ENCODE measurements at places on chromosomes 12 and 14. TPM values are rescaled to one million over a fixed set of nuclear protein-coding genes. Genes with fewer than 3 reads are reported as not detected.
A peak's percentile ranks its signal among the peaks of the same experiment; 100 is the strongest.

The HPD gene
- total RNA-seq: not detected

- DNase-seq: no peak
These were observed 44.0 kb downstream of the ACACB start for GRCh38 chr12:109160433-109160832.

The SLC5A8 gene
- total RNA-seq: not detected

The ATP5F1B gene
- total RNA-seq: 402 TPM

DNA sequence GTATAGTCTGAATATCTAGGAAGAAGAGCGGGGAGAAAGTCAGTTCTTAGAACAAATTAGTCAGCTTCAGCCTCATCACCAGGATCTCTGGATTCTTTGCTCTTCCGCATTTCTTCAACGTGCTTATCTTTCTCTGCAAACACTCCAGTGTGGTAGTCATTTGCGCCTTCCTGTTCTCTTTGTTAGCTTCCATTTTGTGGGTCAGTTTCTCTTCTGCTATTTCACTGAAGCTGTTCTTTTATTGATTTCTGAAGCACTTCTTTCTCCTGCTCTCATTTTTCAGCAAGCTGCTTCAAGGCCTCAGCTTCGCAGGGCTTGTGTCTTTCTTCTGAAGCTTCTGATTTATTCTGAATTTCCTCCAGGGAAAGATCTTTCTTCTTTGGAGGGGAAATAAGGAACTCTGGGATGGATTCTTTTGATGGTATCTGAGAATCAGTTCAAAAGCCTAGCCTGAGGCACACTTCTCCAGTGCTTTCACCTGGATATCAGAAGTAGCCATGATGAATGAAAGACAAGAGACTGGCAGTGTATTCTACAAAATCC, 13.5 kb downstream of the AMN1 start:
- DNase-seq: peak; percentile 25

DNA sequence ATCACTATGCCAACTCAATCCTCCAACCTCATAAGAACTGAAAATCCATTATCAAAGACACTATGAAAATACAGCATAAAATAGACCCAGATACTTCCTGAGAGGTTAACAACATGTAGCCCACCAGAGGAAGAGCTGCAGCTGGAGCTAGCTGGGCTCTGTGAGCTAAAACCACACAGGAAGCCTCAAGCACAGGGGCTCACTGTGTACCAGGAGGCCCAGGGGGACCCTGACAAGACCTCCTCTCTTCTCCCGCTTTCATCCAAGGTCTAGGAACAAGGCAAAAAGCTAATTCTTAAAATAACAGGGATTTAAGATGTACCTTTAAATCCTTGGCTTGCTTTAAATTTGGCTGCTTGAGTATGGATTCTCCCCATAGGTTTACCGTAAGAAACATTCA, 53.6 kb downstream of the EIF2S3B start:
- no peak for DNase-seq

DNA sequence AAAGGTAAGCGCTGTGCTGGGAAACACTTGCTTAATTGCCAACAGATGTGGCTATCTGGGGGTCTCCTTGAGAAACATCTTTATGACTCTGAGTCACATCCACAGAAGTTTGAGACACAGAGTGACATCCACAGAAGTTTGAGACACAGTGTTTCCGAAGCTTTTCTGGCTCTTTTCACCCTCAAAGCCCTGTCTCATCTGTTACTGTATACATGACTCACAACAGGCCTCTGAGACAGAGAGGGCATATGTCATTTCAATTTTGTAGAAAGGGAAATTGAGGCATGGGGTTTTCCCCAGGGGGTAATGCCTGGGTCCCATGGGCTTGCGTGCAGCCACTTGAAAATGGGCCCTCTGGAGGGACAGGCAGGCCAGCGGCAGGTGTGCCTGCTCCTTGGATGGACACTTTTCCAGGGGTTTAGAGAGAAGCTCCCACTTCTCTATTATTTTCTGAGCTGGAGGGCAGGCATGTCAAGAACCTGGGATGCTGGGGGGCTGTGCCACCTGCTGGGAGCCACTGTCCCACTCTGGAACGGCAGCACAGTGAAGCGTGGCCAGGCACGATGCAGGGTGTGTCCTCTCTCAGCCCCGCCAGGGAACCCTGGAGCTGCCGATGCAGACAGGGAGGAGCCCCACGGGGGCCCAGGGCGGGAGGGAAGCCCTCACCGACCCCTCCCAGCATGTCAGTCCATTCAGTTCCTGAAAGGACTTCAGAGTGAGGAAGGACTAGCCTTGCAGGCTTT, 111.3 kb upstream of the FKBP4 start:
- no peak for DNase-seq

GRCh38 chr14:85867450-85867849, 337.5 kb downstream of the FLRT2 start:
- DNase-seq: no peak

- DNase-seq: no peak
These were observed 221.3 kb upstream of the TMEM260 start for GRCh38 chr14:56358275-56358674.

The ETFBKMT gene
- total RNA-seq: 3.2 TPM

- DNase-seq: no peak
These were observed 412.4 kb downstream of the FOXG1 start for GRCh38 chr14:29178971-29179370.

DNA sequence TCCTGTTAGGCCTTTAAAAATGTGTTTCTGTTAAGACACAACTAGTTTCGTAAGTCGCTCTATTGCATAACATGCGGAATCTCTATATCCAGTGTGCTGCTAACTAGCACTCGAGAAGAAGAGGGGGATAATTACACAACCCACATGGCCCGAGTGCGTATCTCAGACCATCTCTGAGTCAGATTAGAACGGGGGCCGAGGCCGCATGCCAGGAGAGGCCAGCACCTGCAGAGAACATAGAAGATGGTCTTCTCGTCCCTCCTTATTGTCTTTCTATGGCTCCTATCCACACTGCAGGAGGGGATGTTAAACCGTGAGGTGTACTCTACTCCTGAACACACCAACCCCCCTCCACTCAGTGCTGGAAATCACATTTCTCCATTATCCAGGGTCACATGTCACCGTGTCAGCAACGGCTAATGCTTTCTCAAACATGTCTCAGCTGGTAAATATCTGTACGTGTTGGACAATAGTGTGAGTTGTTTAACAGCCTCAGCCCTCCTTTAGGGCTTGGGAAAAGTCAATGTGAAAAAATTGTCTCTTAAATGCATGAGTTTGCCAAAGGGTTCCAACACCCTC, 56.3 kb downstream of the CCDC88C start:
- no peak for DNase-seq

DNA sequence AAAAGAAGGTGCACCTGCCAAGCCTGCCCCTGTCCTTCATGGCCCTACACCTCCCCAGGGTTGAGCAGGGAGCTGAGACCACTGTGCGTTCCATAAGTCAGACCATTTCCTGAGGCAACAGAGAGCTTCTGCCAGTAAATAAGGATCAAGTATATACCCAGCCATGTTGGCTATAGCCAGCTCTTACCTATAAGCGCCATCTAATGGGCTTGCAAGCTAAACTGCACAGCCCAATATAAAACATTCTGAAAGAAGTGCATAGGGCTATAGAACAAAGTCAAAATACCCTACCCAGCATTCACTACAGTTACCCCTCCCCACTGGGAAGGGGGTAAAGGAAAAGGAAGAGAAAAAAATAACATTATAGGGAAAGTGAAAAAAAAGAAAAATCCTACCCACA, 59.3 kb upstream of the SCAF11 start:
- DNase-seq: peak; percentile 2

The C1S gene
- total RNA-seq: 0.19 TPM

GRCh38 chr14:106562451-106562850, 1036.1 kb downstream of the TMEM121 start:
- no peak for DNase-seq

DNA sequence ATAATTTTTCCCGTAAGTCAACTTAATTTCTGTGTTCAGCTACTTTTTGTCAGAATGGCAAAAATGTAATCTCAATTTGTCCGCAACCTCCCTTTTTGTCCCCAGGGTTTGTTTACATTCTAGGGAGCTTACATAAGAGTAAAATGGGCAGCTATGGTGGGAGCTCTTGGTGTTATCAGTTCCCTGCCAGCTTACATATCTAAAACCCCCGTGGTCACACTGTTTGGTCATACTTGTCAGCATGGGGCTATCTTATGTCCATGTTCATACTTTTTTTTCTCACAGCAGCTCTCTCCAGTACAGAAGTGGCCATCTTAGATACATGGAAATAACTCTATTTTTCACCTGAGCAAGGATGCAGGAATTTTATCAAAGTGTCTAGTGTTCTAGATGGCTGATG, 16.7 kb downstream of the SLCO1C1 start:
- no peak for DNase-seq

The GLT8D2 gene
- total RNA-seq: 3.4 TPM

- DNase-seq: no peak
These were observed 108.8 kb upstream of the PCED1B start for GRCh38 chr12:46970636-46971035.

DNA sequence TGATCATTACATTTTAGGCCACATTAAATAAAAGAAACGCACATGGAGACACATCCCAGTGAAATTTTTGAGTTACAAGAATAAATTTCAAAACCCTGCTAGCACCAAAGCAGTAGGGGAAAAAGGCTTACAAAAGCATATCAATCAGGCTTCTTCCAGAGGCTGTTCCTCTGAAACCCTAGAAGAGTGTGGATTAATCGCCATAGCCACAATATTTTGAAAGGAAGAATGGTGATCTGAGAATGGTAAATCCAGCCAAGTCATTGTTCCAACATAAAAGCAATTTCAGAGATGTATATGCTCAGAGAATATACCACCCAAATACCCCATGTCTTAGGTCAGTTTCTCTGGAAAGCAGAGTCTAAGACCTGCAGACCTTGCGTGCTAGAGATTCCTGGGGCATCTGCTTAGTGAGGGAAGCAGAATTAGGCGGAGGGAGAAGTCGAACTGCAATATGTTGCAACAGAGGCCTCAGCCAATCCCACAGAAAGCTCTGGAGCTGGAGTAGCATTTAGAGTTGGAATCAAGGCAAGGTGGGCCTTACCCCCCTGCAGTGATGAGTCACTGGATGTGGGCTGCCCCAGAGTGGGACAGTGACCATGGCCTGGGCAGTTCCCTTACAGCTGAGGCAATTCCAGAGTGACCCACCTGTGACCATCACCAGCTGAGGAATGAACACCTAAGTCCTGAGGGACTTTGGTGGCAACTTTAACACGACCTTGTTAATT, 125.2 kb downstream of the NTF3 start:
- DNase-seq: no peak

The RPGRIP1 gene
- total RNA-seq: not detected

The CDCA3 gene
- total RNA-seq: 24.0 TPM
